Naive B cell (primary cell): ENCODE measurements at places on chromosomes 3 and 15. TPM values are rescaled to one million over a fixed set of nuclear protein-coding genes. Genes with fewer than 3 reads are reported as not detected.

The LRCH3 gene
- polyA plus RNA-seq: 12.7 TPM

The SKOR1 gene
- polyA plus RNA-seq: 0.13 TPM

The LRRIQ4 gene
- not detected for polyA plus RNA-seq

The LRRC49 gene
- polyA plus RNA-seq: 0.26 TPM

The CHRFAM7A gene
- polyA plus RNA-seq: not detected

The KIF7 gene
- not detected for polyA plus RNA-seq

The GP5 gene
- polyA plus RNA-seq: not detected

The ADGRG7 gene
- polyA plus RNA-seq: not detected

The C3orf70 gene
- polyA plus RNA-seq: not detected

The ADAMTS7 gene
- not detected for polyA plus RNA-seq
